ENCODE measurements at places on chromosomes 11 and 22.

GRCh38 chr11:18704045-18704645 is 5.6 kb downstream of the TMEM86A start:
- DNase-seq, result no peak

DNA sequence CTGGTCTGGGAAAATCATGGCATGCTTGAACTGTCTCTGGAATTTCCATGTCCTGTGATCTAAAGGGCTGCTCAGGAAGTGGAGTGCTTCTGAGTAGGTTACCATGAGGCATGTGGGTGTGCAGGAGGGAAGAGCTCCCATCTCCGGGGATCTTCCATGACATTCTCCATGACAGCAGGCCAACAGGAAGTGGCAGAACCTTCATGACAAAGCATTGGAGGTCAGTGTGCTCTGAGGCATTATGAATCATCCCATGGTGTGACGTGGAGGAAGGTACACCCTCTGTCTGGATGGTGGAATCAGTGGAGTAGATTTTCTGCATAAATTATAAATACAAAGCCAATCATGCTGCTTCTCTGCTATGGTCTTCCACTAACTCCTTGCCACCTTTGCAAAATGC is 139.6 kb upstream of the E2F8 start:
- no peak for DNase-seq

DNA sequence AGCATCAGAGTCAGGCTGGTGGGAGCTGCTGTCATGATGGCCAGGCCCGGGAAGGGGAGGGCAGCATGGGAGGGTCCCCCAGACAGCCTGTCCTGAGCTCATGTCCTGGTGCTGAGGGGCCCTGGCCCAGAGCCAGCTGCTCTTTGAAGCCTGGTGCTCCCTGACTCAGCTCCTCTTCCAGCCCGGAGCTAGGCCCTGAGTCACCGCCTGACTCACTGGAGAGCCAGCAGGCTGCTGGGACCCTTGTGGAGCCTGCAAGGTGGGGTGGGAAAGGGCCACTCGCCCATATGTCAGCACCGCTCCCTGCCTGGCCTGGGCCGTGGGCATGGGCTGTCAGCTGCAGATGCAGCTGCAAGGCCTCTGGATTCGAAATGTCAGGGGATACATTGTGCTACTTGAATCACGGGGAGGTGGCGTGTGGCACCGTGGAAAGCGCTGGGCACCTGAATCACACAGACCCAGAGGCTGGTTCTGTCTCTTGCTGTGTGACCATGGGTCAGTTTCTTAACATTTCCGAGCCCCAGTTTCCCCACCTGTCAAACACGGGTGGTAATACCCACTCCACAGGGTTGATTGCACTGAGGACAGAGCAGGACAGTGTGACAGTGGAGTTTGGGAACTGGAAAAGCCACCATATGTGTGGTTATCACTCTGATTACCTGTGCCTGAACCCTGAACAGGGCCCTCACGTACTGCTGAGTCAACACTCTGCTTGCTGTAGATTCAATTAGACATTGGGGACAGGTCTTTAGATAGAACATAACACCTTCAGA is 4.4 kb downstream of the CACNA1I start:
- DNase-seq, result no peak

- no peak for DNase-seq
These were observed 132.8 kb upstream of the RASSF10 start for GRCh38 chr11:12876340-12876739.

- no peak for DNase-seq
These were observed 539.3 kb downstream of the OPCML start for GRCh38 chr11:132992838-132993631.

DNA sequence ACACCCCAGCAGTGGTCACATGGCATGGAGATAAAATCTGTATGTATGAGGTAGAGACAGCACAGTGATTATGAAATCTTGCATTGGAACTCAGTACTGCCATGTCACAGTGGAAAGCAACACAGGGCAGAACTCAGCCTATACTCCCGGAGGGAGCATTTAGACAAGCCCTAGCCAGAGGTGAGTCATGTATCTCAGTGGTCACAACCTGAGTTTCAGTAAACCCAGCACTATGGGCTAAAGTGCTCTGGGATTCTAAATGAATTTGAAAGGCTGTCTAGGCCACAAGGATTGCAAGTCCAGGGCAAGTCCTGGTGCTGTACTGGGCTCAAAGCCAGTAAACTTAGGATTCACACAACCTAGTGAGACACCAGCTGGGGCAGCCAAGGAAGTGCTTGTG is 1717.1 kb upstream of the RAG2 start:
- no peak for DNase-seq

GRCh38 chr11:110782616-110783015 is 70.4 kb upstream of the ARHGAP20 start:
- no peak for DNase-seq

- peak; percentile 44 for DNase-seq
These were observed 6.9 kb downstream of the C11orf68 start for GRCh38 chr11:65911682-65912568.

GRCh38 chr22:39503630-39504029 is 1.5 kb downstream of the MIEF1 start:
- no peak for DNase-seq

DNA sequence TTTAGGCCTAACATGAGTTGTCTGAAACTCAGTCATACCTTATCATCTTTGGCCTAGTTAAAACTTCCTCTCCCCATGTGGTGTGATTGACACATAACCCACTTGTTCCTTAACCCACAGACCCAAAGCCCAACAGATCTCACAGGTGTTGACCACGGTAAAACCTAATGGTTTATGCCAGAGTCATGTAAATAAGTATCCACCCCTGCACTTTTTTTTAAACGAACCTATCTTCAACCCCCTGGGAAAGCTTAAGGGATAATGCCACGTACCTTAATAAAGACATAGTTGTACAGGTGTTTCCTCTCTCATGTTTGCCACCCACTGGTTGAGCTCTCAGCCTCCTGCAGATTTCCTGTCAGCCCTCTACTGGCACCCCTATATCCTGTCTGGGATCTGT is 709.3 kb upstream of the CCDC179 start:
- DNase-seq, result no peak

DNA sequence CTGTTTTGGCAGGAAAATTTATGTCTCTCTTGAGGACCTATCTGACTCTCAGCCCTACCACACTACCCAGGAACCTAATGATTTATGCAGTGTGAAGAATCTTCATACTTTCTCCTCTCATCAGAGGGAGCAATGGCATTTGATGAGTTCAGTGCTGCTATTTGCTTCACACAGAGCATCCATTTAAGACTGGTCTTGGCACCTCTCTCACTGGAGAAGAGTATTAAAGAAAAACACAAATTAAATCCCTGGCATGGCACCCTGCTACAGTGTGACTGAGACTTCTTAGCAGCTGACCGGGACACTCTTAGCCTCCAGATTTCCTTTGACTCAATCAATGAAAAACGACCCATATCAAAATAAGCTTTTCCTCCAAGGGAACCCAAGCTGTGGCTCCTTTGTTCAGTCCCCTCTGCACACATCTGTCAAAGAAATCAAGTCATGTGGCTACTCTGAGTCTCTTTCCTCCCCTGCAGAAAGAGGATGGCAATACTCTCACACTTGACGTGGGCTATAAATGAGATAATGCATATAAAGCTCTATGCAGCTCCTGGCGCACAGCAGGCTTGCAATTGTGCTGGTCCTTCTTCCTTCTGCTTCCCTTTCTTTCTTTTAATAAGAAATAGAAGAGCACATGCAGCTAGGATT is 186.1 kb upstream of the E2F8 start:
- DNase-seq, result no peak

DNA sequence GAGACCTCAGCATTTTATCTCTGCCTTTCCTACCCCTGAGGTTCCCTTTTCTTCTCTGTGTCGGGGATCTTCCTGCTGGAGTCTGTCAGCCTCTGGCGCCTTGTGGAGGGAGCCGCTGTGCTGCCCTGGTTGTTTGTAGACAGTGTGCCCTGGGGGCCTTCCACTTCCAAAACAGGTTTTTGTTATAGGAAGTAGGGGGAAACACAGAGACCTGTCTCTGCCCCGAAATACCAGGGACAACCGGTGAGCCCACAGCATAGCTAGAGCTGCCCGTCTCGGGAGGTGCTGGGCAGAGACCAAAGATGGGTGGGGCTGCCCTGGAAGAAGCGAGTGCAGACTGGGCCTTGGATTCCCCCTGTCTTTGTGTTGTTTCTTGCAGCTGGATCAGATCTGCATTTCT is 8.0 kb downstream of the NCAPH2 start:
- no peak for DNase-seq

Data from Kasumi-1 (cell line).